Pancreas (tissue), 10 donors: ENCODE measurements at places on chromosomes 13 and 19. TPM values are rescaled to one million over a fixed set of nuclear protein-coding genes. Genes with fewer than 3 reads are reported as not detected.

Gene N4BP2L1
- 22.4 TPM for polyA plus RNA-seq

Gene ZNF626
- 1.1 TPM for polyA plus RNA-seq

Gene PABPC3
- polyA plus RNA-seq: not detected

Gene TMEM150B
- polyA plus RNA-seq: 0.14 TPM

- no peak for DNase-seq
Measured at GRCh38 chr13:59303433-59303832, 860.3 kb downstream of the DIAPH3 start.

GRCh38 chr19:42440357-42441048 lies 2.2 kb downstream of the CXCL17 start:
- peak; percentile 89 for DNase-seq

DNA sequence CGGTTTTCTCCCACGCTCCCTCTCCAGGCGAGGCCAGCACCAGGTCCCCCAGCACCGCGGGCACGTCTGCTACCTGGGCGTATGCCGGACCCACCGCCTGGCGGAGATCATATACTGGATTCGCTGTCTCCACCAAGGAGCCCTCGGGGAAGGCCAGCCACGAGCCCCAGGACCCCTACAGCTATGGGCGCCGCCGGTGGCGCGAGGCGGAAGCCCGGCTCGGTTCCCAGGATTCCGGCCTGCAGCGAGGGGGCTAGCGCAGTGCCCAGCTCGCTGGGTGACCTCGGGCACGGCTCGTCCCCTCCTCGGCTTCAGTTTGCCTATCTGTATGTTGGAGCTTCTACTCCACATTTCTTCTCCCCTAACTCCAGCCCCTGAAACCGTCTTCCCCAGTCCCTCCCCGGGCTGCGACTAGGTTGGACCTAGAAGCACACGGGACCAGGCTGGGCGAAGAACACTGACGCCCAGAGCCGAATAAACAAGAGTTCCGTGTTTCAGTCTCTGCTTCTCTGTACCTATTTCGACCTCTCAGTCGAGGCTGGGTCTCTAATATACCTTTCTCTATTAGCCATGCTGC lies 749 bp upstream of the CPT1C start:
- no peak for DNase-seq

- DNase-seq: no peak
Measured at GRCh38 chr19:52741951-52742485, 7.2 kb upstream of the ZNF611 start.

- DNase-seq: no peak
Measured at GRCh38 chr19:34962687-34963572, 1.1 kb downstream of the ZNF792 start.

DNA sequence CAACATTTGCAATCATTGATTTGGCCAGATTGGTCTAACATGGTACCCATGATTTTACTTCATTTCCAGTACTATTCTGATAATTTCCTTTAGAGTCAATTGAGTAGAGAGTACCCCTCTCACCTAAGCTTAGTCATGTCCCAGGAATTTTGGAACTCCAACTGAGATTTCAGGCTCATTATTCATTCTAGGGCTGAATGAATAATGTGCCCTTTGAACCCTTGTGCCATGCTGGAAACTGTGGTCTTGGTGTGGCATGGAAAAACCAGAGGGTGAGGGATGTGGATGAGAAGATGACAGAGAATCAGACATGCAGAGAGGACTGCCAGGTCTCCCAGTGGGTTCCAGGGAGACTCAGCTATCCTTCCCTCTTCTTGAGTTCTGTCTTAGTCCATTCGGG lies 30.2 kb downstream of the ITM2B start:
- no peak for DNase-seq

- DNase-seq: no peak
Measured at GRCh38 chr13:83620530-83621220, 261.6 kb downstream of the SLITRK1 start.

DNA sequence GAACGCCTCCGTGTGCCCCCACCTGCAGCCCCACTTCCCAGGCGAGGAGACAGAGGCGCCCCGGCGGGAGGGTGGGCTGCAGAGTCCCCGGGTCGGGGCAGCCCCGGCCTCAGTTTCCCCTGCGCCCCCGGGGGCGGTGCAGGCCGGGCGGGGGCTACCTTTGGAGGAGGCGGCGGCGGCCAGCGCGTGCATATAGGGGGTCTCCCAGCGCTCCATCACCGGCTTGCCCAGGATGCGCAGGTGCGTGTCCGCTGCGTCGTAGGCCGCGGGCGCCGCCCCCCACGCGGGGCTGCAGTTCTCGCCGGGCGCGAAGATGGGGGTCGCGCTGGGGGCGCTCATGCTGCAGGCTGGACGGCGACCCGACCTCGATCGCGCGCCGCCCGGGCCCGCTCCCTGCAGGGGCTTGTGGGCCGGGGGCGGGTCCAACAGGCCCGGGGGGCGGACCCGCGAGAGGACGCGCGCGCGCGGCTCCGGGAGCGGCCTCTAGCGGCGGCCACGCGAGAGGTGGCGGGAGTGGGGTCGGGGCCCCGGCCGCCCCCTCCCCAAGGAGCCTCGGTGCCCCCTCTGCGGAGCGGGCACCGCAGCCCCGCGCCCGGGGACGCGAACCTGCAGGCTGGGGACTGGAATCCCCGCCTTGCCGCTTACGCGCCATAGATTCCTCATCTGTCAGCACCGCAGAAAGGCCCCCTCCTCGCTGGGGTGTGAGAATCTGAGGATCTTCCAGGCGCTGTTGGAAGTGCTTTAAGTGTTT lies at the start of gene GAMT:
Gene GAMT, minus strand, starts transcription at position 405 of the 751 bp plus-strand sequence. Its CDS starts 66 bp downstream, at position 339.
- peak; percentile 83 for DNase-seq

- DNase-seq: no peak
Measured at GRCh38 chr13:83633746-83634145, 248.5 kb downstream of the SLITRK1 start.
